ENCODE measurements at places on chromosomes 11 and 22.

DNA sequence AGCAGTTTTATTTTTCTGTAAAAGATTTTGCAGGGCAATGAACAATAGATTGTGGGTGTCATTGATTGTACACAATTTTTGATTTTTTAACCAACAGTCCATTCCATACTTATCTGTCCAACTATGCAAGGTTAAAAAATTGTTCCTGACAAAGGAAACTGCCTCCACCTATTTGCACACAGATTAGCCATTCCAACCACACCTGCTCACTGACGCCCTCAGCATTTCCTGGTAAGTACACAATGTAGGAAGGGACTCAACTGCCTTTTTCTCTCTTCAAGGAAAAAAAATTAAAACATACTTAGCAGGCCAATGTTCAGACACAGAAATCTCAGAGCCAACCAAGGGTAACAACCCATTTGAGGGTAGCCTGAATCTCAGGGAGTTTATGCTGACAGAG, 4.3 kb upstream of the FUT4 start:
- DNase-seq: no peak

DNA sequence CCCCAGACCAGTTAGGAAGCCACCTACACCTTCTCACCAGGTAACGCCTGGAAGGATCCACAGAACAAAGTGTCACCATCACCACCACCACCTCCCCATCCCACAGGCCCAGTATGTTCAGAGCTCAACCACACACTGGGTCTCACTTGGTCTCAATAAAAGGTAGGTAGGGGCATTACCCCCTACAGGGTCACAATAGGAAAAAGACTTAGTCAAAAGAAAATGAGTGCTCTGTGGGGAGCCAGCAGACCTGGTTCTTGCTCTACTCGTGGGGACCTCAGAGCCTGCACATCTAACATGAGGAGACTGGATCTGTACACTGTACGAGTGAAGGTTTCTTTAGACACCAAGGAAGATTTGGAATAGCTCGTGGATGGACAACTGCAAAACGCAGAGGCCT, 49.3 kb downstream of the HIRA start:
- no peak for DNase-seq

DNA sequence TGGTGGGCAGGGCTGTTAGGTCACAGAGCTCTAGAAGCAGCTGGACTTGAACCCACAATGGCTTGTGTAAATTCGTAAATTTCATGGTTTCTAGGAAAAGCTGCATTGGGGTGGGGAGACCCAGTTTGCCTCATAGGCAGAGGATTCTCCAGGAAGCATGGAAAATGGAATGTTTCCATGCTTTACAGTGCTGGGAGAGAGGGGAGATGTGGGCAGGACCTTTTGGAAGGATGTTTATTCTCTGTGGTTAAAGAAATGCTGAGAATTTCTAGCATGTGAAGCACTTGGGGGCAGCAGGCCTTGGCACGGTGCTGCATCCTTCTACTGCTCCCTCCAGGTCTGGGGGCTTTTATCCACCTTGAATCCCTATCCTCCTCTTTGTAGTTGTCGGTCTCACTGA, 46.3 kb downstream of the TRAF6 start:
- peak; percentile 47 for DNase-seq

DNA sequence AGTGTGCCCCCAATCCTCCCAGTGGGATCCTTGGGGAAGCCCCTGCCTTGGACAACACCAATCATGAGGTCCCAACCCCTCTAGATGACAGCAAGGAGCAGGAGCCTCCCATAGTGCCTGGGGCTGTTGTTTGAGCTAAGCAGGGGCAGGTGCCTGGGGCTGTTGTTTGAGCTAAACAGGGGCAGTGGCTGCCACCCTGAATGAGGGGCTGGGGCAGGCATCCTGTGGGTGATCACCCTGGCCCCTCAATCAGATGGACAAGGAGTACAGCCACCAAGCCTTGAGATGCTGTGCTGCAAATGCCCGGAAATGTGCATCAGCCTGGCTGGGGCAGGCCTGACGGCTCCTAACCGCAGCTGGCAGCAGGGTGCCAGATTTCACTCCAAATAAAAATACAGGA, 66.7 kb downstream of the MYEOV start:
- no peak for DNase-seq

GRCh38 chr11:123690485-123690884, 36.1 kb upstream of the SCN3B start:
- no peak for DNase-seq

- DNase-seq: no peak
Observed at GRCh38 chr22:22698263-22698750, 53.9 kb downstream of the GGTLC2 start.

GRCh38 chr22:36026741-36027140, 1.9 kb downstream of the RBFOX2 start:
- DNase-seq: no peak

DNA sequence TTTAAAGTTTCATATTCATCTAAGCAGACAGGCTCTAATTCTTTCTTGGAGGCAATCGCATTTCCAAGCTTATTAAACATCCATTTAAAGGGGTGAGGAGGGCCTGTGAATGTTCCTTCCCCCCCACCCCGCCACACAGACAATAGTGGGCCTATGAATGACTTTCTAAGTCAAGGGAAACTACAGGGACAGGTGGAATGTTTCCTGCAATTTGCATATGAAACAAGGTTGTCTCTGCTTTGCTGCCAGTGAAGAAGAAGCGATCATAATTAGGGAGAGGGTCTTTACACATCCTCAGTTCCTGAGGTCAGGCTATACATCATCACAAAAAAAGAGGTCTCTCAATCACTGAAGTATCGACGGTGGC, 127.9 kb upstream of the OPCML start:
- no peak for DNase-seq

GRCh38 chr11:28627690-28628255, 519.6 kb downstream of the METTL15 start:
- DNase-seq: no peak

GRCh38 chr22:24768537-24769374, 5.8 kb downstream of the PIWIL3 start:
- peak; percentile 50 for DNase-seq

- DNase-seq: no peak
Observed at GRCh38 chr11:116800610-116801009, 8.9 kb upstream of the APOA5 start.

- DNase-seq: no peak
Observed at GRCh38 chr11:126405374-126405773, 49.9 kb downstream of the ST3GAL4 start.

GRCh38 chr11:67500831-67501715, 4.1 kb downstream of the PITPNM1 start:
- DNase-seq: no peak

DNA sequence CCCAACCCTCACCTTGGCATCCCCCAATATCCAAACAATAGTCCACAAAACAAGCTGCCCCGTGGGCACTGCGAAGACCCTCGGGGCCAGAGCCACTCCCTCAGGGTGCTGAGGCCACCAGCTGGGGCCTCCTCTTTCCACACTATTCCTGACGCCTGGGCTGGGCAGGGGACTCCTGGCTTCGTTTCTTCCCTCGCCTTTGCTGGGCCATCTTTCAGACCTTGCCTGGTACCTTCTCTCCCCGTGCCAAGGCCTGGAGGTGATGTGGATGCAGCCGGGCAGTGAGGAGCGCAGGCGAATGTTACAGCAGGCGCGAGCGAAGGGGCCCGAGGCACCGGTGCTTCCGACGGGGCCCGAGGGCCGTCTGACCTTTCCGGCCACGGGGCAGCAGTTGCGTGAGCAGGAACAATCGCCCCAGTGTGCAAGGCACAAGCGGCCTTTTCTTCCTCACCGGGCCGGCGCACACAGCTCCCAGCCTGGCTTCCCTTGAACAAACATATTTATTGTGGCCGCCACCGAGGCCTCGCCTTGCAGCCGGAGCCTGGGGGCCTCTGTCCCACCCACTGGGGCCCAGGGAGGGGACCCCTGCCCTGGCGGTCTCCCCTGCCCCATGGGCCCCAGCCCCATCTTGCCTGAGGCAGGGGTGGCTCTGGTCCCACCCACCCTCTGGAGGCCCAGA, 32.6 kb upstream of the KCNQ1OT1 start:
- DNase-seq: no peak

DNA sequence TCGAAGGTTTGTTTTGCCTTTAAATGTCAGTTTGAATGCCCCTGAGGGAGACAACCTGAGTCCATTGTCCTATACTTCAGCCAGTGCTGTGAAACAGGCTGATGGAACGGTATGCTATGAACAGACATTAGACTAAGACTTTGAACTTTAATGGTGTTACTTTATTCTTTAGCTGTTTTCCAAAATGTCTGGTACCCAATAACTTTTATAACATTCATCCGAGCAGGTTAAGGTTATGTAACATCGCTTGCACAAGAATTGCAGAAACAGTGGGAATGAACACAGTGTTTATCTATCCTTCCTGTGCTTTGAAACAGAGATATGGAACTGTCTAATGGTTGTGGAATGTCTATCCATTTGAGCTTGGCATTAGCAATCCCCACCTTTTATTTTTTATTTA, 12.5 kb upstream of the PTS start:
- DNase-seq: no peak

DNA sequence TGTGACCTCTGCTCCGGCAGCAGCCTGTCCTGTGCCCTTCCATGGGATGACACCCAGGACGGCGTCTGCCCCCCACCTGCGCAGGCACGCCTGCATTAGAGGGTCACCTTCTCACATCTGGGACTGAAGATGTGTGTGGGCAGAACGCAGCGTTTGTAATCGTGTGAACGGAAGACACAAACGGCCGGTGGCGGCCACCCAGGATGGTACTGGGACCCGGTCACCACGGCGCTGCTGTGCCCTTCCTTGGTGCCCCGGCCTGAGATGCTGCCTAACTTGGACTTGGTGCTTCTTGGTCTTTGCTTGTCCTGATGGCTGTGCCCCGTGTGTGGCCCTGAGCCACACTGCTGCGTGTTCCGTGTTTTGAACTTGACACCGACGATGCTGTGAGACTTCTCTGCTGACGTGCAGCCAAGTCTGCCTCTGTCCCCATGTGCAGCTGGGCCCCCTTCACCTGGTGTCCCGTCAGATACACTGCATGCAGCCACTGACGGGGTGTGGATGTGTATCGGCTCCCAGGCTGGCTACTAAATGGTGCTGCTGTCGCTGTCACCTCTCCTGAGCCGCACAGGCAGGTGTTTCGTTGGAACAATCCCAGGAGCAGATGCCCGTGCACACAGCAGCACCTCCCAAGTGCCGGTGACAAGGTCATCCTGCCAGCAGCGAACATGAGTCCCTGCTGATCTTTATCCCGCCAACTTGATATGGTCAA, 21.4 kb downstream of the YPEL1 start:
- DNase-seq: no peak

DNA sequence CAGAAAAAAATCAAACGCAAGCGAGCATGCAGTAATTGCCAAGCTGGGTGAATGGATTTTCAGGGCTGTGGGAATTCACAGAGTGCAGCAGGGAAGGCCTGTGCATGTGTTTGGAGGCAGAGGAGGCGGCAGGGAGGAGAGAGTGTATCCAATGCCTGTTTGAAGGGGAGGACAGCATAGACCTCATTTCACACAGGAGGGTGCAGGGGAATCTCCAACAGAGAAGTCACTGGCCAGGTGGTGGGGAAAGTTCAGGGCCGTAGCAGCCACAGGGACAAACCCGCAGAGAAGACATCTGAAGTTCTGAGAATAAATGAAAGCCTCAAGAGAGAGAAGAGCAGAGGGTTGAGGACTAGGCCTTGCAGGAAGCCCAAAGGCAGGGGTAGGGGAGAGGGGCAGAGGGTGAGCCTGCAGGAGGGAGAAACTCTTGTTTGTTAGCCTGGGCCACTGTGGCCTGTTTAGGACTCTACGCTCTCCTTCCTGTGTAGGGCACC, 19.2 kb upstream of the KDM2A start:
- no peak for DNase-seq

DNA sequence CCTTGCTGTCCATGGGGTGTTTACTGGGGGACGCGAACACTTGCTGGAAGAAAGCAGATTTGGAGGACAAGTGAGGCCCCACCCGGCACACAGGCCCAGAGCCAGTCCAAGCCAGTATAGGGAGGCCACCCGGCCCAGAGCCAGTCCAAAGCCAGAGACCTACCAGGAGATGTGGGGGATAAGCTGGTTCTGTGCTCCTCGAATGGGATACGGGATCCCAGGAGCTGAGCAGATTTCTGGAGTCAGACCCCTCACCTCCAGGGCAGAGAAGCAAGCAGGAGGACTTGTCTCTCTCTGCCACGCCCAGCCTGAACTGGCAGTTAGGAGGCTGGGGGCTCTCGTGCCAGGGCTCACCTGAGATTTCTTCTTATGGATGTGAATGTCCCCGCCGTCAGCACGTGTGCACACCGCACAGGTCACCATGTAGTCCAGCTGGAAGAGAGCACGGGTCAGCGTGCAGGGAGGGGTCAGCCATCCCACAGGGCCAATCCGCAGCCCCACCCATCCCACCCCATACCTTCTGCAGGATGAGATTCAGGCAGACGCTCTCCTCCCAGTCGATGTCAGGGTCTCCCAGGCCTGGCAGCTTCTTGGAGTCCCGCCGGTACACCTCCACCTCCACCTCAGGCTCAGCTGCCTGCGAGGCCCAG, 35.3 kb downstream of the KIAA0930 start:
- DNase-seq: no peak

GRCh38 chr22:36922711-36923110, 9.3 kb downstream of the CSF2RB start:
- no peak for DNase-seq

GRCh38 chr22:19879246-19879570, 24.5 kb upstream of the GNB1L start:
- DNase-seq: no peak

- no peak for DNase-seq
Observed at GRCh38 chr22:45544588-45545170, 42.0 kb downstream of the FBLN1 start.

Measured in HTR-8/SVneo (cell line).